Muscle of leg (tissue), 16 donors: ENCODE measurements at places on chromosomes 11 and 22. TPM values are rescaled to one million over a fixed set of nuclear protein-coding genes. Genes with fewer than 3 reads are reported as not detected.

Gene IGLL1
- 0.13 TPM for total RNA-seq

DNA sequence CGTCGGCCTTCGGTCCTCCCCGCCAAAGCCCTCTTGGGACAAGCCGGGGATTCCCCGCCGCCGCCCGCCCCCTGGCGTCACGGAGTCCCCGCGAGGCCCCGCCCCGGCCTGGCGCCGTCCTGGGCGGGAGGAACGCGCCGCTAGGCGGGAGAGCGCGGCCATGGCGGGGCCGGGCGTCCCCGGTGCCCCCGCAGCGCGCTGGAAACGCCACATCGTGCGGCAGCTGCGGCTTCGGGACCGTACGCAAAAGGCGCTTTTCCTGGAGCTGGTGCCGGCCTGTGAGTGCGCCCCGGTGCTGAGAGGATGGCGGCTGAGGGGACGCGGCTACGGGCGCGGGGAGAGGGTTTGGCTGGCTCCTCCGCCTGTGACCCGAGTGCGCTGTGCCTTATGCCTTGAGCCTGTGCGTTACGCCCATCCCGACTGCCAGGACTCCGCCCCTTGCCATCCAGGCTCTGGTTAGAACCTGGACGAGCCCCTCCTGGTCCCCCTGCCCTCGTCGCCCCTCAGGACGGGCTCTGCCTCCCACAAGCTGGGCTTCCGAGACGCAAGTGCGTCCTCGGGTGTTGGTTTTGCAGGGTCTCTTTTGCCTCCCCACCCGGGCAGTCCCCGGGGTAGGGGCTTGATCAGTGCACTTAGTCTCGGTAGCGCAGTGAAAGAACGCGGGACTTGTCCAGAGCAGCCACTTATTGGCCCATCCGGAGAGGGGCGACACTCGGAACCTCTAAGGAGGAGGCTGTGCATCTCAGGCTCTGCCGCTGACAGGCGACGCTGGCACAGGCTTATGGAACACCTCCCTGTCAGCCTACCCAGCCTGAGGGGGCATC, at the start of gene ATG16L2:
ATG16L2 (plus strand) TSS at position 126 of the 824 bp plus-strand sequence; CDS start at position 161, 35 bp downstream.
- peak within 1 kb of the TSS; percentile 95 for H3K27ac ChIP-seq
- H3K27me3 ChIP-seq: no peaks in the 10 kb centered on the region
- DNase-seq: peak; percentile 94
- peaks cover 17% of the 10 kb centered on the region for H3K36me3 ChIP-seq
- peak within 1 kb of the TSS; percentile 64 for H3K4me3 ChIP-seq
- peaks cover 30% of the 10 kb centered on the region for H3K4me1 ChIP-seq

GRCh38 chr11:41446566-41446965, 12.9 kb downstream of the LRRC4C start:
- H3K27me3 ChIP-seq: no peaks in the 10 kb centered on the region
- no peaks in the 10 kb centered on the region for H3K36me3 ChIP-seq
- no peak overlapping the region for H3K4me3 ChIP-seq

Gene OR5J2
- total RNA-seq: not detected

DNA sequence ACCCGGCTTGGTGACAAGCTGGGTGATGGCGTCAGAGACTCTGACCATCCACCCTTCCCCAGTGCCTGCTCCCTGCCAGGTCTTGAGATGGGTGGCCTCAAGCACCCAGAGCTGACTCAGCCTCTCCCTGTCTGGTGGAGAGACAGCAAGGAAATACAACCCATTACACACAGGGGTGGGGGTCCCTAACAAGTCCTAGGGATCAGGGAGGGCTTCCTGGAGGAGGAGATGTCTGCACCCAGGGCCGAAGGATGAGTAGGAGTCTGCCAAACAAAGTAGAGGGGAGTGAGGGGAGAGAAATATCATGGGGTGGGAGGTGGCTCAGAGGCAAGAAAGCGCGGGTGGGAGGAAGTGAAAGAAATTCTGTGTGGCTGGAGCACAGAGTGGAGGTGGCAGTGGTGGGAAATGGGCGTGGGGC, 6.8 kb downstream of the MAFF start:
- H3K4me1 ChIP-seq: peaks cover 23% of the 10 kb centered on the region
- peaks cover 3% of the 10 kb centered on the region for H3K27me3 ChIP-seq
- no peaks in the 10 kb centered on the region for H3K36me3 ChIP-seq
- H3K27ac ChIP-seq: no peak overlapping the region
- H3K4me3 ChIP-seq: no peak overlapping the region

Gene PHOX2A
- not detected for total RNA-seq

DNA sequence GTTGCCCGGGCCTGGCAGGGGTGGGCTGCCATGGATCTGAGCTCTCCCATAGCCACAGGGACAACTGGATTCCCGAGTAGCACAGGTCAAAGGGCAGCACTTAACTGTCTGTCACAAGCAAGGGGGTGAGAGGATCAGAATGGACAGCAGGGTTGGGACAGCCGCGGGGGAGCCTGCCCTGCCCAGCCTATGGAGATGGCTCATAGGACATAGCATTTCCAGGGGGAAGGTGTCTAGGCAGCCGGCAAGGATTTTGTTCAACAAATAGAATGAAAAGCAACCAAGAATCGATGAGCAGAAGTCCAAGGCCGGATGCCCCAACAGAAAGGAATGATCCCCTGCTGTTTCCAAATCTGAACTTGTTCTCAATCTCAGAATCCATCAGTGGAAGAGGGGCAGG, 92.9 kb downstream of the RPS6KA4 start:
- peaks cover 23% of the 10 kb centered on the region for H3K4me1 ChIP-seq
- H3K27me3 ChIP-seq: peaks cover 14% of the 10 kb centered on the region
- DNase-seq: no peak

Gene RFPL2
- total RNA-seq: not detected

- H3K36me3 ChIP-seq: peaks cover 3% of the 10 kb centered on the region
- no peak for DNase-seq
- H3K4me1 ChIP-seq: no peaks in the 10 kb centered on the region
- H3K4me3 ChIP-seq: no peak overlapping the region
These were observed 94.1 kb downstream of the USP35 start for GRCh38 chr11:78282821-78283220.

- H3K27ac ChIP-seq: no peak overlapping the region
- H3K4me3 ChIP-seq: no peak overlapping the region
- no peaks in the 10 kb centered on the region for H3K27me3 ChIP-seq
- H3K4me1 ChIP-seq: peaks cover 18% of the 10 kb centered on the region
These were observed 199.9 kb downstream of the IGLL1 start for GRCh38 chr22:23380230-23380573.

Gene PRRG4
- 0.09 TPM for total RNA-seq

Gene ANO1
- 5.8 TPM for total RNA-seq

DNA sequence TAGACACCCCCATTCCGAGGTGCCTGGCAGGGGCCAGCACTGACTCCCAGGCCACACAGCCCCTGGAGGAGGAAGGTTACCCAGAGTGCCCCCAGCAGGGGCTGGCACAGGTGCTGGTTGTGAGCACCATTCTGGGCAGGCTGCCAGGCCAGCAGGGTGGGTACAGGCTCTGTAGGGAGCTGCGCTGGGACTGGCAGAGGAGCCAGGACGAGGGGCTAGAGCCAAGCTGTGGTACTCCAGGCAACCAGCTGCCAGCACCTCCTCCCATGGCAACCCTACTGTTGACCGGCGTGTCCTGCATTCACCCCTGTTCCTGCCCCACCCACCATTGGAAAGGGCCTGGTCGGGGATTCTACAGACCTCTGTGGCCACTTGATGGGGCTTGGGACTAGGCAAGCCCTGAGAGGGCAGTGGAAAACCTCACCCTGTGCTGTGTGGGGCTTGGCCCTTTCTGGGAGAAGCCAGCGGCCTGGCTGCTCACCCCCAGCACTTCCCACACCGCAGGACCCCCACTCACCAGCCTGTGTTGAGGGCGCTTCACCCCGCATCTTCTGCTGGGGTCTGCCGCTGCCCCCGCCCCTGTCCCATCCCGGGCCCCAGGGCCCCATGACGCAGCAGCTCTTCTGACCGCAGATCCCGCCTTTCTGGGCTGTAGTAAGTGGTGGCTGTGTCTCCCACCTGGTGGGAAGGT, 1.9 kb downstream of the CLDN5 start:
- H3K4me1 ChIP-seq: peaks cover 83% of the 10 kb centered on the region
- peak; percentile 73 for DNase-seq
- H3K36me3 ChIP-seq: peaks cover 3% of the 10 kb centered on the region
- H3K27ac ChIP-seq: peak overlapping the region; percentile 70
- peak overlapping the region; percentile 45 for H3K4me3 ChIP-seq
- H3K27me3 ChIP-seq: peaks cover 31% of the 10 kb centered on the region

Gene ALKBH3
- total RNA-seq: 31.5 TPM

GRCh38 chr11:62501432-62501891, 45.1 kb downstream of the AHNAK start:
- H3K36me3 ChIP-seq: no peaks in the 10 kb centered on the region
- peak overlapping the region; percentile 31 for H3K27ac ChIP-seq
- H3K4me3 ChIP-seq: no peak overlapping the region
- H3K4me1 ChIP-seq: peaks cover 50% of the 10 kb centered on the region
- peak; percentile 82 for DNase-seq

- H3K36me3 ChIP-seq: no peaks in the 10 kb centered on the region
- H3K27me3 ChIP-seq: no peaks in the 10 kb centered on the region
- H3K4me1 ChIP-seq: no peaks in the 10 kb centered on the region
- H3K4me3 ChIP-seq: no peak overlapping the region
These were observed 202.4 kb downstream of the SOX6 start for GRCh38 chr11:16153951-16154350.

DNA sequence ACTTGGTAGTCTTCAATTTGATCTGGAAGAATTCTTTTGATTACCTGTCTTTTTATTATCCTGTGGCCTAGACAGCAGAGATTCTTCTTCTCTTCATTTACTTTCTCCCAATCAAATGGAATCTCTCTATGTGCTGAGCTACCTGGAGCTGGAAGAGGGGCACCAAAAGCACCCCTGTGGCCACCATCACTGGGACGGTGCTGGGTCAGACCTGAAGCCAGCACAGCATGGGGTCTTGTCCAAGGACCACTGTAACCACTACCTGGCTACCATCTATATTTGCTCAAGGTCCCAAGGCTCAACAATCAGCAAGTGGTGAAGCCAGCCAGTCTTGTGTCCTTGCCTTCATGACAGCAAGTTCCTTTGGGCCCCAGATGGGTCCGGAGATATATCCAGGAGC, 186.6 kb downstream of the JRKL start:
- no peaks in the 10 kb centered on the region for H3K4me1 ChIP-seq
- H3K27me3 ChIP-seq: no peaks in the 10 kb centered on the region

DNA sequence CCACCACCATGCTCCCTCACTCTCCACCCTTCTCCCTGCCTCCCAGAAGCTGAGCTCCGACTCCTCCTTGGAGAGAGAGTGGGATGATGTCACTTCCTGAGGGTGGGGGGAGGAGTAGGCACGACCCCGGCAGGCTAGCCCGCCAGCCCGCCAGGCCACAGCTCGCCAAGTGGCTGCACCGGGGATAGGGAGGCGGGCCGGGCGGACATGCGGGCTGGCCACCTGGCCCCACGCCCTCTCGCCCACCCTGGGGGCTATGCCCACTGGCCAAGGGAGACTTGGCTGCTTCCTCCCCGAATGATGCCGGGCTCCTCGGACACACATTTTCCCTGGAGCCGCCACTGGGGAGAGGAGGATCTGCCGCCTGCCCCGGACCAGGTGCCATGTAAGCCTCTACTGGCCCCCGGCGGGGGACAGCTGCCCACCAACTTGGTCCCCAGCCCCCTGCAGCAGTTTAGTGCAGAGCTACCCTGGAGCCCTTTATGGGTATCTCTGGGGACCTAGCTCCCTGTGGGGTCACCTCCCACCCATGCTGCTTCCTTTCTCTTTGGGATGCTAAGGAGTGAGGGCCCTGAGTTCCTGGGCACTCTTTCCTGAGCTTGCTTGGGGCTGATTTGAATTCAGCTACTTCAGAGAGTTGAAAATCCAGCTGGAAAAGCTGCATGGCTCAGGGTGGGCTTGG, 33.7 kb upstream of the MYRF start:
- H3K4me1 ChIP-seq: peaks cover 37% of the 10 kb centered on the region
- peak overlapping the region; percentile 59 for H3K27ac ChIP-seq
- peak overlapping the region; percentile 53 for H3K4me3 ChIP-seq
- no peaks in the 10 kb centered on the region for H3K27me3 ChIP-seq

DNA sequence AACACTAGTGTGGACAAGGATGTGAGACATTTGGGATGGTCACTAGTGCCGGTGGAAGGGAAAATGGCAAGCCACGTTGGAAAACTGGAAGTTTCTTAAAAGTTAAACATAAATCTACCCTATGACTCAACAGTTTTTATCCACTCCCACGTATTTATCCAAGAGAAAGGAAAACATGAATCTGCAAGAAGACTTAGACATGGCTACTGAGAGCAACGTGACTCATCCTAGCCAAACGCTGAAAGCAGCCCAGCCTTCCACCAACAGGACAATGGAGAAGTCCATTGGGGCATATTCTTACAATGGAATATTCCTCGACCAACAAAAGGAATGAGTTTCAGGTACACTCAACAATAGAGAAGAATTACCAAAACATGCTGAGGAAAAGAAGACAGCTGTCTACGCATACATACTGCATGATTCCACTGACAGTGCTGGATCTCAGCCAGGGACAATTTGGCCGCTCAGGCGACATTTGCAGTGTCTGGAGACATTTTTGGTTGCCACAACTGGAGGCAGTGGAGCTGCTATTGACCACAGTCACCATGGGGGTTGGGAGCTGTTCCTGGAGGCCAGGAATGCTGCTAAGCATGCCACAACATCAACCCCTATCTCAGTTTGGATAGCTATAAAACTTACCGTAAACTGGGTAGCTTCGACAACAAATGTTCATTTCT, 21.2 kb downstream of the SYT13 start:
- no peaks in the 10 kb centered on the region for H3K36me3 ChIP-seq
- peaks cover 5% of the 10 kb centered on the region for H3K27me3 ChIP-seq
- H3K4me1 ChIP-seq: no peaks in the 10 kb centered on the region
- H3K4me3 ChIP-seq: no peak overlapping the region
- no peak overlapping the region for H3K27ac ChIP-seq

GRCh38 chr22:29733362-29734201, 13.8 kb downstream of the CABP7 start:
- H3K4me1 ChIP-seq: peaks cover 18% of the 10 kb centered on the region
- no peak overlapping the region for H3K4me3 ChIP-seq
- H3K36me3 ChIP-seq: peaks cover 40% of the 10 kb centered on the region
- H3K27ac ChIP-seq: no peak overlapping the region

GRCh38 chr22:39527481-39527961, 5.0 kb downstream of the RPS19BP1 start:
- peak overlapping the region; percentile 65 for H3K27ac ChIP-seq
- H3K4me3 ChIP-seq: no peak overlapping the region
- peaks cover 69% of the 10 kb centered on the region for H3K4me1 ChIP-seq

DNA sequence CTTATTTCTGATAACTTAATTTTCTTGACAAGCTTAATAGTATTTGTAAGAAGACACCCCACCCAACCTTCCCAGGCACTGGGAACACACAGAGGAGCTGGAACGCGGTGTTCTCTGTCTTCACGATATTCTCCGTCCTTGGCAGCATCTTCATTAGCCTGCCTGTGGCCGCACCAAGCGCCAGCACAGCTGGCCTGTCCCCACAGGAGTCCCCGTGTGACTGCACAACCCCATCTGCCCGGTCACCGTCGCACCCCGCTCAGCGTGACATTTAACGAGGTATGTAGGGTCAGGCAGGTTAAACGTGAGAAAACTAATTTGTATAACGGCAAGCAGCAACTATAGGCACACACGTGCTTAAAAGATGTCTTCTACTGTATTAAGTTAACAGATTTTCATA, 293.3 kb downstream of the BRD1 start:
- peaks cover 23% of the 10 kb centered on the region for H3K4me1 ChIP-seq
- H3K4me3 ChIP-seq: no peak overlapping the region
- no peak for DNase-seq

- H3K27ac ChIP-seq: no peak overlapping the region
- H3K4me3 ChIP-seq: no peak overlapping the region
- no peaks in the 10 kb centered on the region for H3K27me3 ChIP-seq
- peaks cover 34% of the 10 kb centered on the region for H3K36me3 ChIP-seq
- DNase-seq: no peak
These were observed 56.8 kb downstream of the RPL27A start for GRCh38 chr11:8739309-8739793.

Gene CAPRIN1
- total RNA-seq: 117 TPM

Gene OR52H1
- total RNA-seq: 0.22 TPM

- no peaks in the 10 kb centered on the region for H3K27me3 ChIP-seq
- no peak for DNase-seq
- peaks cover 51% of the 10 kb centered on the region for H3K36me3 ChIP-seq
- H3K4me1 ChIP-seq: peaks cover 18% of the 10 kb centered on the region
These were observed 3.9 kb downstream of the UCP3 start for GRCh38 chr11:74004759-74005615.
